ENCODE measurements at places on chromosomes 13 and 19.

- peak; percentile 78 for DNase-seq
These were observed 16.2 kb upstream of the AP1M2 start for GRCh38 chr19:10603084-10603872.

GRCh38 chr19:1503089-1503924 lies 9.5 kb downstream of the ADAMTSL5 start:
- DNase-seq, result peak; percentile 86

- no peak for DNase-seq
These were observed 14.7 kb downstream of the ANKRD24 start for GRCh38 chr19:4197228-4197624.

- DNase-seq, result no peak
These were observed 795 bp upstream of the ABCA7 start for GRCh38 chr19:1038978-1039645.

DNA sequence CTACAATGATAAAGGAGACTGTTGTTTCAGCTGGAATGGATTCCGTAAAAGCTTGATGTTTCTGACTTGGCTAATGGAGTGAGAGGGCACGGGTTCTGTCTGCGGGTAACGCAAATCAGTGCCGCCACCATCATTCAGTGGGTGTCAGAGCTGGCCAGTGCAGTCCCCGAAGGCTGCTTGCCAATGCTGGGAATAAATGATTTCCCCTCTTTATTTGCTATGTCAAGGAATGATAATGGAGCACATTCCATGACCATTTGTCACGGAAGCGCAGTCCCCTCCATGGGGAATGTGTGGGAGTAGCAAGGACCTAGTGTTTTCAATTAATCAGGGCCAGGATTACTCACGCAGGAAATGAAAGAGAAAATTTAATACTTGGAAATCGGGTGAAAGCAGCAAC lies 899.3 kb downstream of the UQCRFS1 start:
- DNase-seq, result no peak

DNA sequence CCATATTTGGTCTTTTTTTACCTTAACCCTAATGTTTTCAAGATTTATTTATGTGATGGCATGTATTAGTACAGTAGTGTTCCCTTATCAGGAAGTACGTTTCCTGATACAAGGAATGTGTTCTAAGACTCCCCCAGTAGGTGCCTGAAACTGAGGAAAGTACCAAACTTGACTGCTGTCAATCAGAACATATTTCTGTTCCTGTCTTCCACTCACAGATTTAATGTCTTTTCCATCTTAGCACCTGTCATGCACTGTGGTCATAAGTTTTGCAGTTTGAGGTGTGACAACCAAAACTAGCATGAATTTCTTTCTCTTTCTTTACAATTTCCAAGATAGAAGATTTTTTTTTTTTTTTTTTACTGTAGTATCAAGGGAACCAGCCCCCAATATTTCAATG lies 62.9 kb downstream of the LMO7 start:
- DNase-seq, result no peak

DNA sequence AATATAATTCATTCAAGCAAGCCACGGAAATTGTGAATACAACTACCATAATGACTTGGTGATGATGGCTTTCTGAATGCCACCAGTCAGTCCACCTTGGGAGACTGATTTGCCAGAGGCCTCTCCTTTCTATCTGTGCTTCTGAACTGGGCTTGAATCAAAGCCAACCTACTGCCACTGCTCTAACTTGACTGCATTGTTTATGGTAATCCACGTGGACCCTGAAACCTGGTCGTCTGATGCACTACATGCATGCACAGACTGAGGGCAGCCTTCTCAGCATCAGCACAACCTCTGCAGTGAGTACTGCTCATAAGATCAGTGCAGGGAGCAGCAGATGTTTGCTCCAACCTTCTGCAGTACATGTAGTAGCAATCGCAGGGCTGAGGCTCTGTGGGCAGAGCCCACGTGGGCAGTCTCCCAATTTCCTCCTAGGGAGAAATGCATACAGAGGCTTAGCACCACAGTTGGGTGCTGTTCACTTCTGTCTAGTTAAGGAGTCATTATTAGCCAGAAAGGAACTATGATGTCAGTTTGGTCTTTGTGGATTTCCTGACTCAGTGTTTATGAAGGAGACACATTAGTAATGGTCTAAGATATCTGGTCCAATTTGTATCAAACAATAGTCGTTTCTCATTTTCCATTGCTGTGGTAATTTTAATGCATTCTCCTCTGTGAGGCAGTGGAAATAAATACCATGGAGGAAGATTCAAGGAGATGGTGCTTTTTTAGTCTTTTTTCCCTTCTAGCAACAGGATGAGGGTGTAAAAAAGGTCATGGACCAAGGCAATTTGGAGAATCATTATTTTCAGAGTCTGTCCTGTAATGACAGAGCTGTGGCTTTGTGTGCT lies 82.5 kb downstream of the AKAP11 start:
- peak; percentile 73 for DNase-seq
